ENCODE measurements at places on chromosomes 13 and 19.
A peak's percentile ranks its signal among the peaks of the same experiment; 100 is the strongest.

GRCh38 chr19:48301886-48302599 lies 23.3 kb upstream of the EMP3 start:
- no peak for DNase-seq
- no peaks in the 10 kb centered on the region for H3K4me1 ChIP-seq
- no peak overlapping the region for H3K4me3 ChIP-seq
- H3K27ac ChIP-seq = no peak overlapping the region

GRCh38 chr13:23460921-23461320 lies 27.4 kb upstream of the SACS start:
- no peak overlapping the region for H3K27ac ChIP-seq
- no peaks in the 10 kb centered on the region for H3K4me1 ChIP-seq
- H3K27me3 ChIP-seq = no peaks in the 10 kb centered on the region
- DNase-seq = no peak
- H3K4me3 ChIP-seq = no peak overlapping the region

DNA sequence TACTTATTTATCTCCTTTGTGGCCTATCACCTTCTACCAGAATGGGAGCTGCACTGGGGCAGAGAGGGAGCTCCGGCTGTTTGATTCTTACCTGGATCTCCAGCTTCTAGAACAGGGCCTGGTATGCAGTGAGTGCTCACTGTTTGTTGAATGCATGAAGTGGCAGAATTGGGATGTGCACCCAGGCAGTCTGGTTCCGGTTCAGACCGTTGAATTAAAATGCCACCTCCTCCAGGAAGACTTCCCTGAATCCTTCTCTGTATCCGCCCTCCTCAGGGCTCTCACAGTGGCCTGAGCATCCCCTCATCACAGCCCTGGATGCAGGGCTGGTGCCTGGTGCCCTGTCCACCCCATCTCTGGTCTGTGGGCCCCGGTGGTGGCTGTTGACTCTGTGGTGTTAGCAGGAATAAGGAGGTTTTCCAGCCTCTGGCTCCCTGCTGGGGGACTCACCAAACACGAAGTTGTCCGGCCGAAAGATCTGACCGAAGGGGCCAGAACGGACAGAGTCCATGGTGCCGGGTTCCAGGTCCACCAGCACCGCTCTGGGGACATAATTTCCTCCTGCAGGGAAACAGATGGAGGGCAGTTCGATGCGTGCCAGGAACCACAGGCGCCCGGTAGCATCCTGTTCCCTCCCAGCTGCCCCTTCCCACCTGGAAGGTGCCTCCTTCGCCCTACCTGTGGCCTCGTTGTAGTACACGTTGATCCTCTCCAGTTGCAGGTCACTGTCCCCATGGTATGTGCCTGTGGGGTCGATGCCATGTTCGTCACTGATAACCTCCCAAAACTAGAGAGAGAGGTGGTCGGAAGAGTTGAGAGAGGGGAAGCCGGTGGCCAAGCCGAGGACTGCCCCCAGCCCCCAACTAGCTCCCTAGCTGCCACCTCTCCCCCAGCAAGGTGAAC lies 1.0 kb downstream of the TUBB4A start:
- H3K27me3 ChIP-seq = peaks cover 28% of the 10 kb centered on the region
- no peaks in the 10 kb centered on the region for H3K36me3 ChIP-seq
- H3K4me1 ChIP-seq = peaks cover 6% of the 10 kb centered on the region
- no peak for DNase-seq
- no peak overlapping the region for H3K4me3 ChIP-seq
- H3K27ac ChIP-seq = no peak overlapping the region

DNA sequence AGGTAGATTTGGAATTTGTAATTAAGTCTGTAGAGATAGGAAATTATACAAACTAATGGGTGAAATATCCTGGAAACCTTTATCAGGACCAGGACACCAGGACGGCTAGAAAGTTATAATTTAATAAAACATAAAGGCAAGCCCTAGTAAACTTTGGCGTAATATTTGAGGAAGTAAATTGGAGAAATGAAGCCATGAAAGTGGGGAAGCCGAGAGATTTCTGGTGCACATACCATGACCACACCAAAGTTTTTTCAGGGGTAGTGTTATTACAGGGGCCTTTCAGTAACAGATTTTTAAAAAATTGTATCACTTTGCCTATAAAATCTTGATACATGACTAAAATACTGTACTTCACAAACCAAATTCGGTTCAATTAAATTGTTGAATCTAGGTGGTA lies 54.7 kb upstream of the URAD start:
- H3K27me3 ChIP-seq = no peaks in the 10 kb centered on the region
- no peak for DNase-seq
- H3K36me3 ChIP-seq = no peaks in the 10 kb centered on the region
- H3K27ac ChIP-seq = no peak overlapping the region
- H3K4me3 ChIP-seq = no peak overlapping the region
- H3K4me1 ChIP-seq = no peaks in the 10 kb centered on the region

DNA sequence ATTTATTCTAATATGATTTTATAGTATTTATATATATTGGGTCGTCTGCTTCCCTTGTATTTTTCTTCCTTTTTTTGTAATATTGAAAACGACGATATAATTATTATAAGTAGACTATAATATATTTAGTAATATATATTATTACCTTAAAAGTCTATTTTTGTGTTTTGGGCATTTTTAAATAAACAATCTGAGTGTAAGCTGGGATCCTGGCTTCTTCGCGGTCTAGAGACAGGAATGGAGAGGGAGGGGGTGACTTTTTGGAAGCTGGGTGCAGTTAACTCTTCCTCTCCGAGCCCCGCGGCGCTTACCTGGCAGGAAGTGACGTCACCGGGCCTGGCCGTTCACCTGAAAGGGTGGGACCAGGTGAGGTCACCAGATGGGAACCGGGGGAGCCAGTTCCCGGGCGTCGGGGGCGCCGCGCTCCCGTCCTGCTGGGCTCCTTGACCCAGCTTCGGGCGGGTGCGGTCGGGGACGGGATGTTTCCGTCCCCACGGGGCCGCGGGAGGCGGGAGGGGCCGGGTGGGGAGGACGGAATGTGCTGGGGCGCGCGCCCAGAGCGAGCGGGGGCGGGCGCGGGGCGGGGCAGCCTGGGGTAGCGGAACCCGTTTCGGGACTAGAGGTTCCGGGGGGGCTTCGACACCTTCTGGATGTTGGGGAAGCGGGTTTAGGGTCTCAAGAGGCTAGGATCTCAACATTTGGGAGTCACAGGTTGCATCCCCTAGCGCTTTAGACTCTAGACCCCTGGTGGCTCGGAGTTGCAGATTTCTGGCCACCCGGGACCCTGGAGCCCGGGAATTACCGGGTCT lies 2.8 kb downstream of the ZFP36 start:
- peak overlapping the region; percentile 100 for H3K27ac ChIP-seq
- peak; percentile 97 for DNase-seq
- H3K27me3 ChIP-seq = peaks cover 15% of the 10 kb centered on the region
- peaks cover 13% of the 10 kb centered on the region for H3K4me1 ChIP-seq
- H3K4me3 ChIP-seq = peak overlapping the region; percentile 96

DNA sequence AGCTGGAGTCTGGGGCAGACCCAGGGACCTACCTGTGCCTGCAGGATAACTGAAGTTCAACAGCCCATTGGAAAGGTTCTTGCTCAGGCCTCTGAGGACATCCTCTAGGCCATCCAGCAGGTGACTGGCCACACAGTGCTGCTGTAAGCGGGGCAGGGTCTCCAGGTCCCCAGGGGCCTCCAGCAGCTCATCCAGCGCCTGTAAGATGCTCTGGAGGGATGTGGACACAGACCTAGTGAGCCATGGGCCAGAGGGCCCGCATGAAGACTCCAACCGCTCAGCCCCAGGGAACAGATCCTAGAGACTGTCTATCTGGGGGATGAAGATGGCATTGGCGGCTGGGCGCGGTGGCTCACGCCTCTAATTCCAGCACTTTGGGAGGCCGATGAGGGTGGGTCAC lies 14.0 kb downstream of the ADGRE2 start:
- H3K36me3 ChIP-seq = no peaks in the 10 kb centered on the region
- no peak for DNase-seq
- no peak overlapping the region for H3K4me3 ChIP-seq
- H3K4me1 ChIP-seq = no peaks in the 10 kb centered on the region
- H3K27me3 ChIP-seq = no peaks in the 10 kb centered on the region
- no peak overlapping the region for H3K27ac ChIP-seq

- no peak overlapping the region for H3K27ac ChIP-seq
- H3K4me1 ChIP-seq = no peaks in the 10 kb centered on the region
Observed at GRCh38 chr13:106063591-106064313, 471.7 kb downstream of the EFNB2 start.

- no peaks in the 10 kb centered on the region for H3K4me1 ChIP-seq
- no peak overlapping the region for H3K4me3 ChIP-seq
- no peak for DNase-seq
- H3K27ac ChIP-seq = no peak overlapping the region
- H3K36me3 ChIP-seq = no peaks in the 10 kb centered on the region
Observed at GRCh38 chr13:114097893-114098688, 34.3 kb downstream of the RASA3 start.

DNA sequence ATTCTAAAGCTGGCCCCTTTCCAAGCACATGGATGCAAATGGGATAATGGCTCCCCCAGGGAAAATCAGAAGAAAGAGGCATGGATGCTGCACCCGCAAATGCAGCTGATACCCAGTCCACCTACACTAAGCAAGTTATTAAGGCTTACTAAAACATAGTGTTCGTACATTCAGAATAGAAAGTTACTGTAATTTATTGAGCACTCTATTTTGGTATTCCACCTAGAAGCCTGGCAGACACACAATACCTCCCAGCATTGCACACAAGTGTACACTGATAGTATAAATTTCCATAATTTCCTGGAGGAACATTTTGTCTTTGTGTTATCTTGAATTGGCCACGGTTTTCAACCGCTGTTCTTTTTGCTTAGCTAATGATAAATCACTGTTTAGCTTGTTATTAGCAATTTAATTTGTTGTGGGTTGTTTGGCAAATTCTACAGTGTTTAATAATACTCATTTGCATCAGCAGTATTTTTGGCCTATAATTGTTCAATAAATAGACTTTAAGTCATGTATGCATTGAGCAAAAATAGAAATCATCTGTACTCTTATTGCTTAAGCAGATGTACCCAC lies 94.5 kb upstream of the MRI1 start:
- H3K36me3 ChIP-seq = no peaks in the 10 kb centered on the region
- H3K4me3 ChIP-seq = no peak overlapping the region
- H3K4me1 ChIP-seq = no peaks in the 10 kb centered on the region
- no peaks in the 10 kb centered on the region for H3K27me3 ChIP-seq
- H3K27ac ChIP-seq = no peak overlapping the region
- DNase-seq = no peak

DNA sequence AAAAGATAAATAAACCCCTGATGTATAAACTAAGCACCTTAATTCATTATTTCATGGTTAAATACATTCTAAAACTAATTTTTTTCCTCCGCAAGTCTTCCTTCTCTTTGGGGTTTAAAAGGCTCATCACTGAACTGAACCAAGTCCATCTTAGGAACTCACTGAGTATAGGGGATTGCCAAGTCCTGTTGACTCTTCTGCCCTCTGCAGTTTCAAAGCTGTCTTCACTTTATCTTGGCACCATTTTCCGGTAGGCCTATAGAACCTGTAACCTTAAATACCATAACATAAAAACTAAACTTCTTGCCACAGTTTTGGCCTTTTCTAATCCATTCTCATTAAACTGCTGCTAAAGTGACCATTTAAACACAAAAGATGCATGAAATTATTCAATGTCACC lies 66.5 kb upstream of the USPL1 start:
- H3K27ac ChIP-seq = no peak overlapping the region
- H3K27me3 ChIP-seq = no peaks in the 10 kb centered on the region
- H3K4me3 ChIP-seq = no peak overlapping the region
- H3K4me1 ChIP-seq = no peaks in the 10 kb centered on the region
- DNase-seq = no peak

DNA sequence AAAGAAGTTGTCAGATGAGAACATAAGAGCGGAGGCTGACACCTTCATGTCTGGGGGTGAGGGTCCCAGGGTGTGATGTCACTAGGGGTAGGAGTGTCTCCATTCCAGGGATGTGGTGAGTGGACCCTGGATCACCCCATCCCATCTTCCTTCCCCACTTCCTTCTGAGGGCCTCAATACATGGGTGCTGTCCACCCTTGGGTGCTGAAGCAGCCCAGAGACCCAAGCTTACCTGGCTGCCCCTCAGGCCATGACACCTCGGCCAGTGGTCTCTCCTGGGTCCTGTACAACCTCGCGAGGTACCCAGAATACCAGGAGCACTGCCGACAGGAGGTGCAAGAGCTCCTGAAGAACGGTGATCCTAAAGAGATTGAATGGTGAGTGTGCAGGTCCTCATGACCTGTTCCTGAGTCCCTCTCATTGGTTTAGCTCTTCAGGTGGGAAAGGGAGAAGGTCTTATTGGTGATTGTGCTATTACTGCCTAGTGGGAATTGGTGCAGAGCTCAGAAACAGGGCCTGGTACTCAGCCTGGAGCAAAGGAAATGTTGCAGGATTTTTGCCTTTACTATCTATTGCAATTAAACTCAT lies 37.7 kb upstream of the CYP4F8 start:
- no peak overlapping the region for H3K27ac ChIP-seq
- no peak for DNase-seq
- H3K36me3 ChIP-seq = no peaks in the 10 kb centered on the region
- no peaks in the 10 kb centered on the region for H3K4me1 ChIP-seq
- no peak overlapping the region for H3K4me3 ChIP-seq
- H3K27me3 ChIP-seq = no peaks in the 10 kb centered on the region

GRCh38 chr13:98889419-98890085 lies 88.3 kb downstream of the DOCK9 start:
- no peak overlapping the region for H3K27ac ChIP-seq
- no peaks in the 10 kb centered on the region for H3K36me3 ChIP-seq
- H3K4me3 ChIP-seq = no peak overlapping the region
- H3K4me1 ChIP-seq = no peaks in the 10 kb centered on the region

DNA sequence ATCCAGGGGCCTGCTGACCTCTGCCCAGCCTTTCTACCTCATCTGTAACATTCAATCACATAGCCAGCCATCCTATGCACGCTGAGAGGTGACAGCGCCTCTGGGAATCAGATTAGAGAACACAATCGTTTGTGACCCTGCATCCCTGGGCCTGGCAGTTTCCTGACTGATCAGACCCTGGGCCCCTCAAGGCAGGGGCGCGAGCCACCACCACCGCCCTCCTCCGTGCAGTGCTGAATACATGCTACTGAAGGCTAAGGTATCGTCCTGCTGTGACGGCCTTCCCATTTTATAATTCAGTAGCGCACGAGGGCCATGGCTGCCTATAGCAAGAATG lies 1.3 kb downstream of the TMTC4 start:
- peak overlapping the region; percentile 77 for H3K27ac ChIP-seq
- peak; percentile 22 for DNase-seq
- H3K4me3 ChIP-seq = peak overlapping the region; percentile 45
- peaks cover 7% of the 10 kb centered on the region for H3K4me1 ChIP-seq
- H3K27me3 ChIP-seq = no peaks in the 10 kb centered on the region

GRCh38 chr13:113901231-113901630 lies 37.4 kb upstream of the GAS6 start:
- H3K4me1 ChIP-seq = no peaks in the 10 kb centered on the region
- DNase-seq = peak; percentile 10
- no peak overlapping the region for H3K27ac ChIP-seq
- no peak overlapping the region for H3K4me3 ChIP-seq
